ENCODE measurements at places on chromosomes 11 and 22. TPM values are rescaled to one million over a fixed set of nuclear protein-coding genes. Genes with fewer than 3 reads are reported as not detected.

Gene RGL4
- total RNA-seq, result not detected

Gene NPAS4
- not detected for total RNA-seq

Gene RCE1
- 28.1 TPM for total RNA-seq

Gene APOBEC3G
- total RNA-seq, result 9.6 TPM

Gene SAAL1
- 13.0 TPM for total RNA-seq

Gene DDB1
- total RNA-seq, result 235 TPM

Gene SHANK2
- 9.6 TPM for total RNA-seq

Gene KIRREL3
- not detected for total RNA-seq

Gene ENTHD1
- total RNA-seq, result not detected

Gene OR52E2
- total RNA-seq, result not detected
